ENCODE measurements at places on chromosomes 6 and 20.

DNA sequence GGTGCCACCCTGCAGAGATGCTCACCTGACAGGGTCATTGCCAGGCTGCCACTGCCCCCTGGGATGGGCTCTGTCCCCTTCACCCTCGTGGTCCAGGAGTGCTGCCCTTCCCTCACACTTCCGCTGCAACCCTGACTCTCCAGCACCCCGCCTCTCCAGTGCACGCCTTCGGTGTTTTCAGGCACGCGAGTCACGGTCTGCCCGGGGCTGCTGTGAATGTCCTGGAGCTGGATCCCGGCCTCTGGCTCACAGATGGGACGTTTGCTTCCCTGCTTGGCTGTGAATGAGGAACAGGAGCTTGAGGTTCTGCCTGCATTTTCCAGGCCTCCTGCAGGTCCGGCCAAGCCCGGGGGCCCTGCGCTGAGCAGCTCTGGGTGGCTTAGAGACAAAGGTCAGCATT lies 343.4 kb downstream of the SMOC2 start:
- H3K27ac ChIP-seq, result no peak overlapping the region
- H3K27me3 ChIP-seq, result peaks cover 2% of the 10 kb centered on the region
- H3K36me3 ChIP-seq, result no peaks in the 10 kb centered on the region
- H3K4me1 ChIP-seq, result no peaks in the 10 kb centered on the region

DNA sequence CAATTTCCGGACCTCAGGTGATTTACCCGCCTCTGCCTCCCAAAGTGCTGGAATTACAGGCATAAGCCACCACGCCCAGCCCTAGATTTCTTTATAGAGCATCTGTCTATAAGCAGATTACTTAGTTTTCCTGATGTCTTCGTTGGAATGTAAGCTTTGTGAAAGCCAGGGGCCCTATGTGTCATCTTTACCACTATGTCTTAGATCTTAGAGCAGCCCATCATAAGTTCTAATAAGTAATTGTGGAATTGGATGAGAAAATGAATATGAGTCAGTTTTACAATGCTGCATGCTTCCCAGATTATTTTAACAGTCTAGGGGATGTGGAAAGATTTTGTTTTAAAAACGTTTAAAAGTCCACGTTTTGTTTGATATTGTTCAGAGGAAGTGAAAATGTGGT lies 9.1 kb upstream of the ZBTB2 start:
- peaks cover 76% of the 10 kb centered on the region for H3K36me3 ChIP-seq
- H3K4me3 ChIP-seq, result no peak overlapping the region
- no peaks in the 10 kb centered on the region for H3K27me3 ChIP-seq
- peak overlapping the region; percentile 82 for H3K27ac ChIP-seq

- no peak for DNase-seq
- no peaks in the 10 kb centered on the region for H3K27me3 ChIP-seq
- no peaks in the 10 kb centered on the region for H3K4me1 ChIP-seq
- no peak overlapping the region for H3K27ac ChIP-seq
- H3K4me3 ChIP-seq, result no peak overlapping the region
Measured at GRCh38 chr6:48535582-48536009, 424.6 kb upstream of the PTCHD4 start.

DNA sequence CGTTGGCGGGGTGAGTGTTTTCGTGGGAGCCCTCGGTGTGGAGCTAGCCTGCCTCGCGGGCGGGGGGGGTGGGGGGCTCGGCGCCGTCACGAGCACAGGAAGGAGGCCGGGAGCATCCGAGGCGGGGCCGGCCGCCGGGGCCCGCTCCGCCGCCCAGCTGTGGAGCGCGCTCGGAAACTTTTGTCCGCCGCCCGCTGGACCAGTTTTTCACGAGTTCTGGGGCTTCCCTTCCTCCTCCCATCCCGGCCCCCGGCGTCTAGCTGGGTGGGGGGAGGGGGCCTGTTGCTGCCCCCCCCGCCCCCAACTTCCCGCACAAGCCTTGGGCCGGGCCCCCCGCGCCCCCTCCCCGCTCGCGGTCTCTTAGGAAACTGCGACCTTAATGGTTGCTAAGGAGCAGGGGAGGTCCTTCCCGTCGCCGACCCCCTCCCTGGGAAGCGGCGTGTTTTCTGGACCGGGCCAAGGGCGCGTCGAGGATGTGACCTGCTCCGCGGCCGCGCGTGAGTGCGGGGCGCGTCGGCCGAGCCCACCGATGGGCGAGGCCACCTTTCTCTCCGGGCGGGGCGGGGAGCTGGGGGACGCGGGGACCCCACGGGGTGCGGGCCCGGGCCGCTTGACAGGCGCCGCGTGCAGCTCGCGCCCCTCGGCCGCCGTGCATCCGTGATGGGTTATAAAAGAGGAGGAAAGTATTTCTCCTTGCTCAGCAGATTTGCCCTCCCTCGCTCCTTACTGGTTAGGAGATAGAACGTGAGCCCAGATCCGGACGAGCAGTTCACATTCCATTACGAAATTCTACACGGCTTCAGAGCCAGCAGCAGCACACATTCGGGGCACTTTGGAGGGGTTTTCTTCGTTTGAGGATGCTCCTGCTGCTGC lies 1.4 kb downstream of the RREB1 start:
- peak overlapping the region; percentile 88 for H3K27ac ChIP-seq
- H3K27me3 ChIP-seq, result no peaks in the 10 kb centered on the region
- H3K4me3 ChIP-seq, result peak overlapping the region; percentile 83
- H3K4me1 ChIP-seq, result peaks cover 56% of the 10 kb centered on the region

DNA sequence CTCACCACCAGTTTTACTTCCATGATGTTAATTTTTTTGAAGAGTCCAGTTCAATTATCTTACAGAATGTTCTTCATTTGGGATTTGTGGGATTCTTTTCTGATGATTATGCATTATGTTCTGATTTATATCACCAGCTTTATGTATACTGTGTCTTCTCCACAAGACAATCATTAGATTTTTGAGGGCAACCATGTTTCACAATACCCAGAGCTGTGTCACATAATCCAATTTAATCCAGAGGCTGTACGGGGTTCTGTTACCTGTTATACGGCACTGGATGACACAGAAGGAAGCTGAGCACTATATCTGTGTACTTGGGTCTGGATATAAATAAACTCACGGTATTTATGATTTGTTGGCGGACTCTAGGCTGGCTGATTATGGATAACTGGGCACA lies 41.6 kb upstream of the RPN2 start:
- no peak overlapping the region for H3K4me3 ChIP-seq
- H3K4me1 ChIP-seq, result no peaks in the 10 kb centered on the region
- no peaks in the 10 kb centered on the region for H3K36me3 ChIP-seq
- DNase-seq, result no peak
- no peaks in the 10 kb centered on the region for H3K27me3 ChIP-seq

Data from activated T-cell treated with anti-CD3 and anti-CD28 coated beads, Interleukin-2, amount 50 U/mL, for 24 hours (primary cell).